Spleen (tissue), 13 donors: ENCODE measurements at places on chromosomes 1 and 21. TPM values are rescaled to one million over a fixed set of nuclear protein-coding genes. Genes with fewer than 3 reads are reported as not detected.
A peak's percentile ranks its signal among the peaks of the same experiment; 100 is the strongest.

DNA sequence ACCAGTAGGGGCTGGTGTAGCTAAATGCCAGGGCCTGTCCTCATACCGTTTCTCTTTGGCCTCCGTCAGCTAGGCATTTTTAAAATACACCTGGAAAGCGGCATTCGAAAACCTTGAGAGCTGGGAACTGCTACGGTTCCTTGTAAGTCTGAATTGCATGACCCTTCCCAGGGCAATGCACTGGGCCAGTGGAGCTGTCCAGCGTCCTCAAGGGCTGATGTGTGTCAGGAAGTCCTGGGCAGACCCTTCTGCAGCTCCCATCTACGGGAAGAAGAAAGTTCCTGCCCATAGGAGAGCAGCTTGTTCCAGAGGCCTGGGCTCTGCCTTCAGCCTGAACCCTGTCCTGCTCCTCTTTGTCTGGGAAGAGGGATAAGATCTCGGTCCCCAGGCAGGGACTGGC, 34.1 kb downstream of the UBASH3A start:
- H3K36me3 ChIP-seq, result peaks cover 57% of the 10 kb centered on the region
- no peak overlapping the region for H3K27ac ChIP-seq
- H3K4me1 ChIP-seq, result no peaks in the 10 kb centered on the region
- peaks cover 23% of the 10 kb centered on the region for H3K27me3 ChIP-seq
- peak; percentile 47 for DNase-seq
- no peak overlapping the region for H3K4me3 ChIP-seq

Gene PAQR6
- 0.94 TPM for total RNA-seq

Gene ATP1A4
- 0.83 TPM for total RNA-seq

Gene DNAI4
- total RNA-seq, result 8.1 TPM

Gene DYRK3
- total RNA-seq, result 2.7 TPM

- no peaks in the 10 kb centered on the region for H3K27me3 ChIP-seq
- H3K36me3 ChIP-seq, result no peaks in the 10 kb centered on the region
- H3K27ac ChIP-seq, result no peak overlapping the region
- DNase-seq, result no peak
- H3K4me3 ChIP-seq, result no peak overlapping the region
These were observed 4.9 kb upstream of the C1orf74 start for GRCh38 chr1:209789245-209789644.

GRCh38 chr1:57214951-57215575, 208.8 kb downstream of the DAB1 start:
- H3K36me3 ChIP-seq, result no peaks in the 10 kb centered on the region
- no peaks in the 10 kb centered on the region for H3K27me3 ChIP-seq
- H3K27ac ChIP-seq, result no peak overlapping the region
- DNase-seq, result no peak

GRCh38 chr1:233367057-233367803, 39.7 kb downstream of the MAP3K21 start:
- H3K4me1 ChIP-seq, result no peaks in the 10 kb centered on the region
- no peaks in the 10 kb centered on the region for H3K27me3 ChIP-seq
- DNase-seq, result no peak
- no peak overlapping the region for H3K27ac ChIP-seq
- no peaks in the 10 kb centered on the region for H3K36me3 ChIP-seq

GRCh38 chr1:202952818-202953217, 5.3 kb downstream of the ADIPOR1 start:
- no peaks in the 10 kb centered on the region for H3K27me3 ChIP-seq
- peaks cover 33% of the 10 kb centered on the region for H3K36me3 ChIP-seq
- peaks cover 70% of the 10 kb centered on the region for H3K4me1 ChIP-seq
- DNase-seq, result no peak

GRCh38 chr1:11129649-11130390, 30.2 kb upstream of the EXOSC10 start:
- no peaks in the 10 kb centered on the region for H3K27me3 ChIP-seq
- no peak for DNase-seq
- no peaks in the 10 kb centered on the region for H3K4me1 ChIP-seq
- peaks cover 100% of the 10 kb centered on the region for H3K36me3 ChIP-seq
- no peak overlapping the region for H3K27ac ChIP-seq

Gene TTC4
- total RNA-seq, result 16.5 TPM

- H3K27me3 ChIP-seq, result no peaks in the 10 kb centered on the region
- no peaks in the 10 kb centered on the region for H3K36me3 ChIP-seq
- H3K4me1 ChIP-seq, result no peaks in the 10 kb centered on the region
- no peak overlapping the region for H3K27ac ChIP-seq
These were observed 36.9 kb upstream of the PADI2 start for GRCh38 chr1:17156108-17156507.

DNA sequence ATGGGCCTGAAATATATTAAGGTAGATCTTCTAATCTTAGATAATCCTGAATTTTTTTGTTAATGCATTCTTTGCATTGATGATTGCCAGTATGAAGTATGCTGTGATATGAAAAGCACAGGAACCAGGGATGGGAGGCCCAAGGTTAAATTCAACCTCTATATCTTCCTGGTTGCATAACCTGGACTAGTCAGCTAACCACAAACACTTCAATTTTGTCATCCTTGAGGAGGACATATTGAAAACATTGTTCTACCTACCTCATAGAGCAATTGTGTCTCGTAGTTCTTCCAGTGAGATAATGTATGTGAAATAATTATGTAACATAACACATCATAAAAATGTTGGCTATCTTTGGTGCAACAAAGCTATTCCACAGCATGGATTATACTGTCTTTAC, 25.6 kb downstream of the PDC start:
- H3K4me3 ChIP-seq, result no peak overlapping the region
- H3K4me1 ChIP-seq, result no peaks in the 10 kb centered on the region
- H3K36me3 ChIP-seq, result no peaks in the 10 kb centered on the region

- peaks cover 16% of the 10 kb centered on the region for H3K27me3 ChIP-seq
- H3K36me3 ChIP-seq, result no peaks in the 10 kb centered on the region
- no peak overlapping the region for H3K27ac ChIP-seq
- no peak for DNase-seq
These were observed 4.8 kb upstream of the CRYBG2 start for GRCh38 chr1:26358411-26359384.

DNA sequence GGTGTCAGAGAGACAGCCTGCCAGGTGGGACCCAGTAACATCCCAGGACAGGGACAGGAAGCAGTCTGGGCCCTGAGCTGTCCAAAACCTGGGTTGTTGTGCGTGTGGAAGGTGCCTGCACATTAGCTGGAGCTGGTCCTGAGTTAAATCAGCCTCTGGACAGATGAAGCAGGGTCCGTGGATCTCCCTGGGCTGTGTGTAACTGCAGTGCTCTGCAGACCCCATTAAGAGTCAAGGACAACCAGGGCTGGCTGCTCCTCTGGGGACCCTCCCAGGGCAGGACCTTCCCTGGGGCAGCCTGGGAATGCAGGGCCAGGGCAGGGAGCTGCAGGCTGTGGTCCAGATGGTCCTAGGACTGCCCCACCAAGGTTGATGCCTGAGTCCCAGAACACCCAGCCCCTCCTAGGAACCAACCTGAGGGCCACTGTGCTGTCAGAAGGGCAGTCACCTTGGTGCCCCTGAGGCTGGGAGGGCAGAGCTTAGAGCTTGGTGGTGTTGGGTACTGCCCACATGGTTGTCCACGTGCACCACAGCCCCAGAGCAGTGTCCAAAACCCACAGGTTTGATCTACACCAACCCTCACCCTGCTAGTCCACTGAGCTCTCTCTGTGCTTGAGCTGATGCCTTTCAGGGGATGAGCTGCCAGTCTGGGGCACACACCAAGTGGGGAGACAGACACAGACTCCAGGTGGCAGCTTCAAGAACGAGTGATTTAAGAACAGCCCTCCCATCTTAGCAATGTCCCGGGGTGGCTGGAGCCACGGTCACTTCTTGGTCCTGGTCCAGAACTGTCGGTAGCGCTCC, 2.9 kb downstream of the MRPL55 start:
- DNase-seq, result peak; percentile 76
- H3K27ac ChIP-seq, result no peak overlapping the region
- H3K4me1 ChIP-seq, result peaks cover 63% of the 10 kb centered on the region
- H3K27me3 ChIP-seq, result no peaks in the 10 kb centered on the region

- no peak overlapping the region for H3K4me3 ChIP-seq
- H3K27me3 ChIP-seq, result no peaks in the 10 kb centered on the region
- DNase-seq, result no peak
- H3K36me3 ChIP-seq, result no peaks in the 10 kb centered on the region
These were observed 147.7 kb downstream of the RERE start for GRCh38 chr1:8669606-8670335.

GRCh38 chr1:151542710-151543129, 2.6 kb downstream of the TUFT1 start:
- no peak overlapping the region for H3K4me3 ChIP-seq
- H3K27me3 ChIP-seq, result peaks cover 24% of the 10 kb centered on the region
- H3K4me1 ChIP-seq, result peaks cover 17% of the 10 kb centered on the region
- H3K36me3 ChIP-seq, result no peaks in the 10 kb centered on the region
- H3K27ac ChIP-seq, result no peak overlapping the region

Gene AQP10
- 0.39 TPM for total RNA-seq

GRCh38 chr1:31742462-31743212, 21.5 kb downstream of the ADGRB2 start:
- no peaks in the 10 kb centered on the region for H3K4me1 ChIP-seq
- no peak overlapping the region for H3K4me3 ChIP-seq
- no peaks in the 10 kb centered on the region for H3K36me3 ChIP-seq
- no peak for DNase-seq
- H3K27me3 ChIP-seq, result no peaks in the 10 kb centered on the region

Gene GABRD
- not detected for total RNA-seq

DNA sequence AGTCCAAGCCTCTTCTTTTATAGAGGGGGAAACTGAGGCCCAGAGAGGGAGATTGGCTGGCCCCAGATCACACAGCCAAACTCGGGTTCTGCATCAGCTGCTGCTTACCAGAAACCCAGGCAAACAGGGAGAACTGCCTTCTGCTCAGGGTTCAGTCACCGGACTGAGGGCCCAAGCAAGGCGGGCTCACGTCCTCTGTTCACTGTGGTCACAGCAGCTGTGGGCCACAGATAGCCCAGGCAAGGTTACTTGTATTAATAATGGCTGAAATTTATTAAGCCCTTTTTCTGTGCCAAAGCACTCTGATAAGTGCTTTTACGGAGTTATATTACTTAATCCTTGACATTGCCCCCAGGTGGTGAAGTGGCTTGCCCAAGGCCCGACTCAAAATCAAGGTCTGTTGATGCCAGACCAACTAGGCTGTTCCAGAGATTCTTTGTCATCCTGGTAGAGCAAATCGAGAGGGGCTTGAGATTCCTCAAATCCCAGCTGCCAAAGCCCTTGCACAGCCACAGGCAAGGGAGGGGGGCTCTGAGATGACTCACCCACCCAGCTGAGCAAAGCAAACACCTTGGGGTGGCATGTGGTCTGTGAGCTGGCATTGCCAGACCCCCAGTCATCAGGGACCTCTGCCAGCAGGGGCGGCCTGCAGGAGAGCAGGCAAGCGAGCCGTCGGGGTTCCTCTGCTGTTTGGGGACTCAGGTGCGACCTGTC, 36.5 kb downstream of the EPHB2 start:
- no peaks in the 10 kb centered on the region for H3K36me3 ChIP-seq
- no peaks in the 10 kb centered on the region for H3K27me3 ChIP-seq
- no peak overlapping the region for H3K4me3 ChIP-seq
- DNase-seq, result no peak
- H3K4me1 ChIP-seq, result peaks cover 41% of the 10 kb centered on the region

DNA sequence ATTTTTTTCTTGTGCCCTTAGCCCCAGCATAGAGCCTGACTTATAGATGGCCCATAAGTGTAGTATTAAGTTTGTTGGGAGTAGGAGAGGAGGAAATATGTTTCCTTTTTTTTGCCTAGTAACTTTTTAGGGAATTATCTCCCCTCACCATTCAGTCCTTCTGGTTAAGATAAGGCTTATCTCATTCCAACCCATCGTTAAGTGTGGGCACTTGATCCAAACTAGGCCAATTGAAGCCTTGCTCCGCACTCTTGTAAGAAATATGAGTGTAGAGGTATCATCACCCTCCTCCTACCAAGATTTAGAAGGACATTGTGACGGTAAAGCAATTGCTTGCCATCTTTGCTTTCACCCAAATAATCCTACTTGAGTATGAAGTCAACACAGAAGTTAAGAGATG, 8.8 kb upstream of the FGGY start:
- H3K36me3 ChIP-seq, result no peaks in the 10 kb centered on the region
- H3K27me3 ChIP-seq, result no peaks in the 10 kb centered on the region
- no peak overlapping the region for H3K27ac ChIP-seq
- H3K4me3 ChIP-seq, result no peak overlapping the region

Gene SMG5
- total RNA-seq, result 67.6 TPM

GRCh38 chr1:16922466-16922865, 735 bp downstream of the CROCC start:
- H3K27me3 ChIP-seq, result no peaks in the 10 kb centered on the region
- no peak overlapping the region for H3K27ac ChIP-seq
- peak; percentile 54 for DNase-seq
- no peaks in the 10 kb centered on the region for H3K36me3 ChIP-seq
- H3K4me1 ChIP-seq, result peaks cover 14% of the 10 kb centered on the region

- H3K27me3 ChIP-seq, result peaks cover 35% of the 10 kb centered on the region
- H3K36me3 ChIP-seq, result no peaks in the 10 kb centered on the region
- H3K27ac ChIP-seq, result peak overlapping the region; percentile 90
- H3K4me1 ChIP-seq, result peaks cover 62% of the 10 kb centered on the region
- DNase-seq, result peak; percentile 92
These were observed 4.5 kb upstream of the NFIA start for GRCh38 chr1:61077676-61078541.

Gene PRXL2B
- total RNA-seq, result 28.6 TPM

DNA sequence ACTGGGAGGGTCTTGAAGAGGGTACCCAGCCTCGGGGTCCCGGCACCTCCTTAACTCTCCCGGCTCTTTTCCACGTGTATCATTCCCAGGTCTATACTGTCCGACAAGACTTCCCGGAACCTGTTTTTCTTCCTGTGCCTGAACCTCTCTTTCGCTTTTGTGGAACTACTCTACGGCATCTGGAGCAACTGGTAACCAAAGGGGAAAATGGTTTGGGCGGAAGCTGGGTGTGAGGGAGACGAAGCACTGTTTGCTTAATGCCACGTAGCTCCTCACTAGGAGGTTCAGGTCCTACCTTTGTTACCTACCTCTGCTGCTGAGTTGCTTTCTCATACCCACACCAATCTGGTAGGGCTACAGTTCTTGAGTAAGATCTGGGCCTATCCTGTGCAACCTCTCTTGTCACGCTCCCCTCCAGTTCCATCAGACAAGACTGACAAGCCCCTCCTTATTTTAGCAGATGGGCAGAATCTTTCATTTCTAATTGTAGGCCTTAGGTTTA, 642 bp downstream of the SLC30A7 start:
- H3K27ac ChIP-seq, result peak overlapping the region; percentile 90
- H3K4me3 ChIP-seq, result peak overlapping the region; percentile 98
- H3K36me3 ChIP-seq, result peaks cover 28% of the 10 kb centered on the region
- peaks cover 50% of the 10 kb centered on the region for H3K4me1 ChIP-seq
- no peaks in the 10 kb centered on the region for H3K27me3 ChIP-seq
